ENCODE measurements at places on chromosomes 6 and 20. TPM values are rescaled to one million over a fixed set of nuclear protein-coding genes. Genes with fewer than 3 reads are reported as not detected.

Gene HUS1B
- total RNA-seq = 1.6 TPM

Gene PAX1
- not detected for total RNA-seq

Gene TP53TG5
- total RNA-seq = not detected

Gene LAMA2
- total RNA-seq = not detected

Gene PDE10A
- not detected for total RNA-seq

Gene OR12D3
- not detected for total RNA-seq

Gene RNF182
- not detected for total RNA-seq

Gene TAAR9
- not detected for total RNA-seq

GRCh38 chr6:14713008-14713960 lies 532.6 kb upstream of the JARID2 start:
- H3K27ac ChIP-seq = no peak overlapping the region
- no peaks in the 10 kb centered on the region for H3K36me3 ChIP-seq
- H3K27me3 ChIP-seq = no peaks in the 10 kb centered on the region
- no peak overlapping the region for H3K4me3 ChIP-seq
- DNase-seq = no peak
- peaks cover 13% of the 10 kb centered on the region for H3K4me1 ChIP-seq

GRCh38 chr20:14582855-14583254 lies 245.4 kb upstream of the FLRT3 start:
- H3K27ac ChIP-seq = no peak overlapping the region
- no peaks in the 10 kb centered on the region for H3K4me1 ChIP-seq
- no peaks in the 10 kb centered on the region for H3K27me3 ChIP-seq
- no peak overlapping the region for H3K4me3 ChIP-seq
- no peaks in the 10 kb centered on the region for H3K36me3 ChIP-seq

DNA sequence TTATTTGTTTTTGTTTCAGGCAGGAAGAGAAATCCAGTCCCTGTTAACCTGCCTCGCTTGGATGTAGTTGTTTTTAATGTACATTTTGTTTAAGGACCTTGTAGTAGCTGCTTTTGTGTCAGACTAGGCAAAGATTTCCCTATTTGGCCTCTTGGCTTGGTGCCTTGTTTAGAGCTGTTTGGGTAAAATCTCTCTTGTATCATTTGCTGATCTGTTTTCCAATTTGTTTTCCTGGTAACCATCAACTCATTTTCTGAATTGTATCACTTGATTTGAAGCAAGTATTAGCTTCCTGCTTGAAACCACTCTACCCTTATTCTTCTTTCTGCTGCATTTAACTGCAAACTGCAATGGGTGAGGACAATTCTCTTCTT lies 160.7 kb downstream of the ZFAND3 start:
- no peaks in the 10 kb centered on the region for H3K27me3 ChIP-seq
- no peak for DNase-seq
- H3K27ac ChIP-seq = no peak overlapping the region
- H3K4me1 ChIP-seq = peaks cover 80% of the 10 kb centered on the region

DNA sequence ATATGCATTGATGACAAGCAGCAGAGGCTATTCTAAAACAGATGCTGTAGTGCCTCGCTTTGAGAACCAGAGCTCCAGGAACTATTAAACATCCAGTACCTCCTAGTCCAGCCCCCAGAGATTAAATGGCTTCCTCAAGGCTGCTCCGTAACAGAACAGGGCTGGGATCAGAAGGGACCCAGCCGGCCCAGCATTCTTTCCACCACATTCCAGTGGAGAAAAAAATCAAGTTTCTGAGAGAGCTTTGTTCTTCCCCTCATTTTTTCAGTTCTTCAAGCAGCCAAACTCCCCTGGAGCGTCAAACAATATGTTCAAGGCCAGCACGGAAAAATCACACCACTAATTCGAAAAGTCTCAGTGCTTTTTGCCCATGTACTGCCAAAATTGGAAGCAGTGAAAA lies 5.8 kb upstream of the STMND1 start:
- H3K4me3 ChIP-seq = no peak overlapping the region
- no peak for DNase-seq
- H3K36me3 ChIP-seq = no peaks in the 10 kb centered on the region
- H3K27me3 ChIP-seq = peaks cover 3% of the 10 kb centered on the region

- H3K4me1 ChIP-seq = no peaks in the 10 kb centered on the region
- no peaks in the 10 kb centered on the region for H3K36me3 ChIP-seq
- H3K4me3 ChIP-seq = no peak overlapping the region
- no peak for DNase-seq
These were observed 230.0 kb upstream of the BTBD3 start for GRCh38 chr20:11687546-11688292.

DNA sequence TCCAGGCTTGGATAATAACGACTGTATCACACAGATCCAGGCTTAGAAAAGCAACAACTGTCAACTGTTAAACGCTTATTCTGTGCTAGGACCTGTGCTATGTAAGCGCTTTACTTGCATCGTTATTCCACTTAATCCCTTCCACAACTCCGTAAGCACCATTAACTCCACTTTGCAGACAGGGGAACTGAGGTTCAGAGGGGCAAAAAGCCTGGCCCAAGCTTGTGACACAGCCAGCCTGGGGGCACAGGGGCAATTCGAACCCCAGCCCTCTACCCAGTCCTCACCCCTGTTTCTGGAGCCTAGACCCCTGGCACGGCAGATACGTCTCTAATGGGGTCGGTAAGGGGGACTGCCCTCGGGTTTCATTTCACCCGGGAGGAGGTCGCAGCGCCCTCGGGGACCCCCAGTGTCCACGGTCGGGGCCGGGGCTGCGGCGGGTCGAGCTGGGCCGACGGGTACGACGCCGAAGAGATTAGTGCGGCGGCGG lies 411 bp downstream of the DSN1 start:
- DNase-seq = no peak
- peaks cover 3% of the 10 kb centered on the region for H3K36me3 ChIP-seq
- H3K4me1 ChIP-seq = peaks cover 28% of the 10 kb centered on the region
- H3K4me3 ChIP-seq = peak overlapping the region; percentile 100

- no peak for DNase-seq
- H3K36me3 ChIP-seq = no peaks in the 10 kb centered on the region
- H3K4me1 ChIP-seq = peaks cover 64% of the 10 kb centered on the region
- H3K27ac ChIP-seq = peak overlapping the region; percentile 92
- peak overlapping the region; percentile 82 for H3K4me3 ChIP-seq
- no peaks in the 10 kb centered on the region for H3K27me3 ChIP-seq
These were observed 87.8 kb downstream of the LYRM4 start for GRCh38 chr6:5172897-5173474.

GRCh38 chr6:126546541-126547120 lies 206.7 kb downstream of the CENPW start:
- no peaks in the 10 kb centered on the region for H3K4me1 ChIP-seq
- no peak overlapping the region for H3K4me3 ChIP-seq
- no peak for DNase-seq
- H3K36me3 ChIP-seq = no peaks in the 10 kb centered on the region
- H3K27ac ChIP-seq = no peak overlapping the region

DNA sequence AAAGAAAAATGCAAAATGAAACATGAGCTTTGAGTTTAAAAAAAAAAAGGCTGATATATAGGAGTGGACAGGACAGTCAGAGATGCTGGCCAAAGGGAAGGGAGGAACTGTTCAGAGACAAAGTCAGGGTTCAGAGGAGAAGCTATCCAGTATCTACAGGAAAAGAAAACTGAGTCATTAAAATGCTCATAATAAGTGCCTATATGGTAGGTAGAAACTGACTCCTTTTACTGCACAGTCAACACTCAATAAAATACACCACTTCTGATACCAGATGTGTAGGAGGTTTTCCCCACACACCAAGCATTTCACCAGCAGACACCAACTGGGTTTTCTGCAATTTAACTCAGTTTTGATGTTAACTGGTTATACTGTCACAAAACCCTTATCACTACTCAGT lies 32.9 kb downstream of the FRK start:
- peaks cover 6% of the 10 kb centered on the region for H3K27me3 ChIP-seq
- H3K36me3 ChIP-seq = no peaks in the 10 kb centered on the region
- no peak overlapping the region for H3K4me3 ChIP-seq
- DNase-seq = no peak
- H3K4me1 ChIP-seq = no peaks in the 10 kb centered on the region
- H3K27ac ChIP-seq = no peak overlapping the region

- peaks cover 9% of the 10 kb centered on the region for H3K36me3 ChIP-seq
- no peak overlapping the region for H3K4me3 ChIP-seq
- no peaks in the 10 kb centered on the region for H3K27me3 ChIP-seq
- no peak overlapping the region for H3K27ac ChIP-seq
These were observed 105.9 kb downstream of the MYB start for GRCh38 chr6:135286962-135287538.

Data from naive thymus-derived CD8-positive, alpha-beta T cell (primary cell).